ENCODE measurements at places on chromosomes 7 and 10.

DNA sequence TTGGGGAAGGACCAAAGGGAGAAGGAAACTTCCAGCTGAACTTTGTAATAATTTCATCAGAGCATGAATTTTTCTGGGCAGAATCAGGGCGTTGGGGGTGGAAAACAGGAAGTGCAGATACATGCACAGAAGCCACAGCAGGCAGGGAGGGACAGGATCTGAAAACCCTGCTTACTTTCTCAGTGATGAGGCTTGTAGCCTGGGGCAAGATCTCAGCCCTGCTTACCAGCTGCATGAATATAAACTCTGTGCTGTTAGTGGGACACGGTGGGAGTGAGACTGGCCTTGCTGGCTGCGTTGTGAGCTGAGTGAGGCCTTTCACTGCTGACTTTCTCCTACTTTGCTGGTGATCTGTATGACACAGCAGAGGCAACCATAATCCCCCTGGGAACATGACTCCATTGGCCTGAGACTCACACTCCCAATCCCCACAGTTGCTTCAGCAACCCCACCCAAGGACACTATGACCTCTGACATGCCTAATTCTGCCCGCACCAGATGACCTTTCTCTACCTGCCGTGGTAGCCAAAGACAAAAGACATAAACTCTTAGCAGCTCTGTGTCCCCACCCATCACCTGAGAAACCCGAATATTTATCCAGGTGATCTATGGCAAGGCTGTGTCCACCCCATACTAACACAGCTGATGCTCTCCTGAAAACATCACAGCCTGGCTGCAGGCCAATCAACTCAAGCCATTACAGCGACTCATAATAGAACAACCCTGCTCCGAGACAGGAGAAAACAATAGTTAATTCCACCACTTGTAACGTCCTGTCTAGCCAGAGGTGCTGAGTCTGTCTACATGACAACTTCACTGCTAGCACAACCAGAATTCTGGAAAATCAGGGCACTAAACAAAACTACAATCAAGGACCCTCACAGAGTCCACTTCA lies 190.7 kb upstream of the CHRM2 start:
- no peak for DNase-seq

DNA sequence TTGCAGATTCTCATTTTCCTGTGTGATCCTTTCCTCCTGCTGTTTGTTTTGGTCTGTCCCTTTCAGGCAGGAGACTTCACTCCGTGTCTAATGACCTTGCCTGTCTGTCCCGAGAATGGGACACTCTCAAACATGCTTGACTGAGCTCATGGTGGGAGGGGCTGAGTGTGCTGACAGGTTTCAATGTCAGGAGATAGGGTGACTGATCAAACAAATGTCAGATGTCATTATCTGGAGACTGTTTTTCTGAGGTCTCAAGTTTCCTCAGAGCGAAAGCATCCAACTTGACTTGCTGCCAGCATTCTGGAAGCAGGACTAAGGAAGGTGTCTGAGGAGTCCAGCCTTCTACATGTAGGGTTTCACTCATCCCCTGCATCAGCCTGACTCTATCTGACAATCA lies 228.8 kb upstream of the KIAA1217 start:
- DNase-seq = no peak

GRCh38 chr7:8014399-8014798 lies 45.8 kb downstream of the GLCCI1 start:
- DNase-seq = no peak

DNA sequence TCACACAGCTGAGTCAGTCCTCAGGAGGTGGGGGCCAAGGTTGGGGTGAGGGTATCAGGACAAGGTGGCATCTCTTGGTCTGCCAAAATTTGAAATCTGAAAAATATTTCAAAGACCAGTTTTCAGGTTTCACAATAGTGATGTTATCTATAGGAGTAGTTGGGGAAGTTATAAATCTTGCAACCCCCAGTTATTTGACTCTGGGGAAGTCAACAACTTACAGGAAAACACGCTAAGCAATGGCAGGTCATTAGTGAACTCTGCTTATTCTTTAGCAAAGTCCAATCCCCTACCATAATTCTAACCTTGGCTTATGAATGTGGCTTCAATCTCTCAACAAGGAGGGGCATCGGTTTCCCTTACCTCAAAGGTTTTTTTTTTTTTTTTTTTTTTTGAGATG lies 94.9 kb downstream of the MARCHF5 start:
- no peak for DNase-seq

GRCh38 chr7:127979728-127980126 lies 51.5 kb downstream of the LRRC4 start:
- no peak for DNase-seq

DNA sequence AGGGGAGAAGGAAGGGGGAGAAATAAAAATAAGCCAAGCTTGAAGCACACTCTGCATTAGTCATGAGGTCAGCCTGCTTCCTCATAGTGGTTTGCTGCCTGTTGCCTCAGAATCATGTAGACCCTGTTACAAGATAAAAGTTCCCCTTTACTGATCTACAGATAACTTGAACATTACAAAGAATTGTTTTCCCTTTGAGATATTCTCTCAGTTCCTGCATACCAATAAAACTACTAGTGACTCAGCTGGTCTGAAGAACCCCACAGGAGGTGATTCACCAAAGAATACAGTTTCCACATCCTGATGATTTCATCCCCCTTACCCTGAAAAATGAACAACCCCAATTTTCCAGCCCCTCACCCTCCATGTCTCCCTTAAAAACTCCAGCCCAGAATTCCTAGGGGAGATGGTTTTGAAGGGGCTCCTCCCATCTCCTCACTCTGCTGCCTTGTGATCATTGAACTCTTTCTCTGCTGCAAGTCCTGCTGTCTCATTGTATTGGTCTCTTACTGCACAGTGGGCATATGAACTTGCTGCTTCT lies 31.5 kb upstream of the NRP1 start:
- peak; percentile 93 for DNase-seq

- no peak for DNase-seq
These were observed 158.0 kb downstream of the VTI1A start for GRCh38 chr10:112605063-112605462.

- DNase-seq = no peak
These were observed 44.7 kb upstream of the TRUB1 start for GRCh38 chr10:114893251-114893650.
